ENCODE measurements at places on chromosomes 4 and X. TPM values are rescaled to one million over a fixed set of nuclear protein-coding genes. Genes with fewer than 3 reads are reported as not detected.

DNA sequence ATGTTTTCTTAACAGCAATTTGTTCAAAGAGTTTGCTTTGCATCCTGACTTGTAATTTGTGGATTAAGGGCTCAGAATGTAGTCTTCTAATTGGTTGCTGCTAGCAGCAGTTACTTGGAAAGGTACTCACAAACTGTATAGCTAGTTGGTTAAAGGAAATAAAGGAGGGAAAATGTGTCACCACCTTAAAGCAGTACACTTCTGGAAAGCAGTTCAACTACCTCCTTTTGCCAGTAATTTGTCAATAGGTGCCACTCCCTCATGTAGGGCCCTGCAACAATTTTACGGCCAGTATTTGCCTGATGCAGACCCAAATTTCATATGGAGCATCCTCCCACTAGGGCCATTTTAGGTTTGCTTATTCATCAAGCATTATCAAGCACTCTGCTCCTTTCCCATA lies 20.8 kb downstream of the AMOT start:
- H3K4me1 ChIP-seq, result peaks cover 33% of the 10 kb centered on the region
- peaks cover 51% of the 10 kb centered on the region for H3K36me3 ChIP-seq
- no peak for DNase-seq
- no peak overlapping the region for H3K4me3 ChIP-seq
- no peaks in the 10 kb centered on the region for H3K27me3 ChIP-seq

The TCEAL2 gene
- total RNA-seq, result 7.2 TPM

The AMMECR1 gene
- total RNA-seq, result 26.7 TPM

DNA sequence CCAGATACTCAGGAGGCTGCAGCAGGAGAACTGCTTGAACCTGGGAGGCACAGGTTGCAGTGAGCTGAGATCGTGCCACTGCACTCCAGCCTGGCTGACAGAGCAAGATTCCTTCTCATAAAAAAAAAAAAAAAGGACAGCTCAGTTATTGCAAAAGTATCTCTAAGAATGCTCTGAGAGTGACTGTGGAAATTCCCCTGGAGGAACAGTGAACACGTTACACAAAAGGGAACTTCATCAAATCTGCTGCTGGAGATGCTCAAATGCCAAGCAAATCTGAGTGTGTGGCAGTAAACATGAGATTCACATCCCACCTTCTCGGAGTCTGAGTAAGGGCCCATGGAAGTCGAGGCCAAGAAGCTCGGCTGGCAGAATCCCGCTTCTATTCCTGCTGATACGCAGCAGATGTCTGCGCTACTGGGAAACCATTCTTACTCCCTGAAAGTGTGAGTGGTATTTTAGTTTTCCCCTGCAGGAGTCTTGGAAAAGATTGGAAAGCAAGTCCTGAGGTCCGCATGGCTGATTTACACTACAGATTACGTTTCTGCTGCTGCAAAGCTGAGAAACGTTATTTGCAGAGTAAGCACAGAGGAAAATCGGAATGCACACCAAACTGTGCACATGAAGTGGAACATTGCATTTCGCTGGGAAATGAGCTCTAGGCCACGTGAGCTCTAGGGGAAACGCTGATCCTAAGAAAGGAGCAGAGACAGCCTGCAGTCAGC lies 162.9 kb downstream of the NSUN7 start:
- peaks cover 7% of the 10 kb centered on the region for H3K36me3 ChIP-seq
- no peaks in the 10 kb centered on the region for H3K27me3 ChIP-seq
- H3K27ac ChIP-seq, result no peak overlapping the region
- DNase-seq, result no peak
- no peaks in the 10 kb centered on the region for H3K4me1 ChIP-seq

The GLUD2 gene
- 11.3 TPM for total RNA-seq

DNA sequence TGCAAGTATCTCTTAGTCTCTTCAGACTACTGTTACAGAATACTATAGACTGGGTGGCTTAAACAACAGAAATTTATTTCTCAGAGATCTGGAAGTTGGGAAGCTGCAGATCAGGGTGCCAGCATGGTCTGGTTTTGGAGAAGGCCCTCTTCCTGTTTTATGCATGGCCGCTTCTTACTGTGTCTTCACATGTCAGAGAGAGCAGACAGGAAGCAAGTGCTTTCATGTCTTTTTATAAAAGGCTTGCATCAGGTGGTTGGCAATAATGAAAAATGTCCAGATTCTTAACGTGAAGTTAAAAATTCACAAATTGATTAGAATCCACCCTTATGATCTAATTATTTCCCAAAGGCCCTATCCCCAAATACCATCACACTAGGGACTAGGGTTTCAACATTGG lies 284.9 kb downstream of the RPA4 start:
- no peak overlapping the region for H3K27ac ChIP-seq
- no peaks in the 10 kb centered on the region for H3K4me1 ChIP-seq
- no peaks in the 10 kb centered on the region for H3K27me3 ChIP-seq
- no peak overlapping the region for H3K4me3 ChIP-seq
- no peaks in the 10 kb centered on the region for H3K36me3 ChIP-seq

The PRSS48 gene
- not detected for total RNA-seq

DNA sequence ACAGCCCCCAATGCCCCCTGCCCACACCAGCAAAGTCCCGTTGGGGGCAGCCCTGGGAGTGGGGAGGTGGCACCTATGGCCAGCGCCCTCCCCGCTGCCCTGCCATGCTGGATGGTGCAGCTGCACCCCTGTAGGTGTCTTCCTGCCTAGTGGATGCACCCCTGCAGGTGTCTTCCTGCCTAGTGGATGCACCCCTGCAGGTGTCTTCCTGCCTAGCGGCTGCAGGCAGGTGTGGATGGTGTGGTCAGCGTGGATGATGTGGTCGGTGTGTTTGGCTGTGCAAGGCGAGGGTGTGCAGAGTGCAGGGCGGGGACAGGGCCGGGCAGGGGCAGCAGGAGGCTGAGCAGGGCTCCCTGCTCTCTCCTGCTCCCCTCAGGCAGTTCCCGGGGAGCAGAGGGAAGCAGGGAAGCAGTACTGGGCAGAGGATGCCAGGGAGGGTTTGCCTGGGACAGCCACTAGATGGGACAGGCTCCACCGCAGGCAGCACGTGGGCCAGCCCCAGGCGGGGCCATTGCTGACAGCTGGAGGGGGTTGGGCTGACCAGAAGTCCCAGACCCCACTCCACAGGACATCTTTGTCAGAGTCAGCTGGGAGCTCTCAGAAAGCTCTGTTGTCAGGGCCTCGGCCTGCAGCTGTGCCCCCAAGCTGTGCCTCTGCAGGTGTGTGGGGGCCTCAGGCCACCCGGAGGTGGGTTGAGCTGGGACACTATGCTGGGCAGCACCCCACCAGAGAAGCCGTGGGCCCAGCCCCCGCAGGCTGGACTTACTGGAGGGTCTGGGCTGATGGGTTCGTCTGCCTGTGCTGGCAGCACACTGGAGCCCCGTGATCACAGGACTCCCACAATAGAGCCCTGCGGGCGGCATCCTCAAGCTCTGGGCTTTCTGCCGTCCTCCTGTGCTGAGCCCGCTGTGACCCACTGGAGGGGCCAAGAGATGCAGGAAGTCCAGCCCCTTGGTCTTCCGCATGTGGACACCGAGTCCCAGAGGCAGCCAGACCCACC lies 23.7 kb downstream of the DOK7 start:
- H3K4me3 ChIP-seq, result no peak overlapping the region
- peaks cover 48% of the 10 kb centered on the region for H3K27me3 ChIP-seq
- H3K36me3 ChIP-seq, result no peaks in the 10 kb centered on the region

GRCh38 chrX:107676559-107677378 lies 48.5 kb downstream of the PRPS1 start:
- H3K27ac ChIP-seq, result no peak overlapping the region
- peak overlapping the region; percentile 47 for H3K4me3 ChIP-seq
- H3K27me3 ChIP-seq, result peaks cover 55% of the 10 kb centered on the region

- no peak overlapping the region for H3K27ac ChIP-seq
- peaks cover 18% of the 10 kb centered on the region for H3K36me3 ChIP-seq
- H3K4me3 ChIP-seq, result no peak overlapping the region
- H3K27me3 ChIP-seq, result no peaks in the 10 kb centered on the region
- no peak for DNase-seq
These were observed 204.7 kb upstream of the S100G start for GRCh38 chrX:16445166-16445752.

GRCh38 chrX:104670051-104670450 lies 104.1 kb downstream of the IL1RAPL2 start:
- H3K27me3 ChIP-seq, result no peaks in the 10 kb centered on the region
- DNase-seq, result no peak
- H3K4me1 ChIP-seq, result peaks cover 4% of the 10 kb centered on the region
- H3K36me3 ChIP-seq, result no peaks in the 10 kb centered on the region

DNA sequence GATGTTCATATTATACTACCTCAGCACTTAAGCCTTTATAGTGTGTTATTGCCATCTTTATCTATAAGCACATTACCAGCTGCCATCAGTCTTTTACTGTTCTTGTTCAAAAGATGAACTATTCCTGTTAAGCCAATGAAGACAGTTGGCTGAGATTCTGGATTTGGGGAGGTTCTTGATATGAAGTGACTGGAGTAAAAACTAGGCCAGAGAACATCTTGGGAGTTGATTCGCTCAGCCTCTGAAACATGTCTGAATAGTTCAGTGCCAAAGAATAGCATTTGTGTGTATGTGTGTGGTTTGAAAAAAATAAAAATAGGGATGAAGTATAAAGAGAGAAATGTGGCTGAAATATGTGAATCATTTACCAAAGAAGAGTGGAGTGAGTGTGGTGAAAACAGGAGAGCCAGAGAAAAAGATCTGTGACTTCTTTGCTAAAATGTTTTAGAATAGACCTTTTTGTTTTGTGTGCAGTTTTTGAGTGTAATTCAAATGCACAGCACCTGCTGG lies 15.2 kb downstream of the EXOC1 start:
- H3K27ac ChIP-seq, result peak overlapping the region; percentile 7
- H3K4me3 ChIP-seq, result no peak overlapping the region
- H3K27me3 ChIP-seq, result no peaks in the 10 kb centered on the region
- no peaks in the 10 kb centered on the region for H3K4me1 ChIP-seq
- H3K36me3 ChIP-seq, result peaks cover 8% of the 10 kb centered on the region
